Left ventricle myocardium superior (tissue), 1 donor: ENCODE measurements at places on chromosomes 5 and 9. TPM values are rescaled to one million over a fixed set of nuclear protein-coding genes. Genes with fewer than 3 reads are reported as not detected.

GRCh38 chr5:131209506-131210150, 38.9 kb downstream of the LYRM7 start:
- DNase-seq = no peak

GRCh38 chr5:42517164-42517563, 93.9 kb downstream of the GHR start:
- no peak for DNase-seq

- DNase-seq = no peak
Observed at GRCh38 chr5:135594416-135594960, 15.7 kb upstream of the CXCL14 start.

- no peak for DNase-seq
Observed at GRCh38 chr5:17396247-17396646, 101.8 kb upstream of the TAF11L2 start.

- no peak for DNase-seq
Observed at GRCh38 chr9:70893580-70894122, 227.8 kb downstream of the TRPM3 start.

- no peak for DNase-seq
Observed at GRCh38 chr5:74098941-74099340, 472.9 kb downstream of the ARHGEF28 start.

DNA sequence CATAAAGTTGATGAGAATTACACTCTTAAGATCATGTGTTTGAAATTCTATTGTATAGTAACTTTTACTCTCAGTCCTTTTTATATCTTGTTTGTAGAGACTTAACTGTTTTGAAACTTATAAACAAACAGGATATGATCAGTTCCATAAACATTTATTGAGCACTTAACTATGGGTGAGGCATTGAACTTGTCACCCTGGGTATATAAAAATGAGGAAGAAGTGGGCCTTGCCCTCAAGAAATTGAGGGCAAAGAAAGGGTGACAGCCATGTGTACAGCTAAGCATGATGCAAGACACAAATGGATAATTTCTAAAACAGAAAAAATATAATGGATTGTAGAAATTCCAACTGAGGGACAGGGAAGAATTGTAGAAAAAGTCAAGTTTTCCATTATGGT, 15.7 kb downstream of the UNC13B start:
- DNase-seq = no peak

DNA sequence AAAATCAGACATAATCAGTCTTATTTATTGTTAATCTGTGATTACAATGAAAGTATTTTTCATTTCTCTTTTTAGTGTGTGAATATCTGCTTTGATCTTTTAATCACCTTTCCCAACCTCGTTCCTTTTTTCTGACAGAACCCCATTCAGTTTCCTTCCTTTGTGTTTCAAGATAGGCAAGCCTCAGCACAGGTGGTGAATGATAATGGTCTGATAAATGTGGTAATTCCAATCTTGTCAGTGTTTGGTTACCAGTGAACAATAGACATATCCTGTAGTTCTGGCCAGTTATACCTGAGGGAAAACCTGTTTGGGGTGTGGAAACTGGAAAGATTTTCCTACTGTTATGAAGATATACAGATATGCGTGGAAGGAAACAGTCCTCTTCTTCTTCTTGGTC, 13.5 kb downstream of the STX17 start:
- DNase-seq = no peak

- DNase-seq = no peak
Observed at GRCh38 chr5:141908796-141909195, 14.9 kb upstream of the DELE1 start.

The SERF1A gene
- 1.5 TPM for total RNA-seq

The MYMK gene
- not detected for total RNA-seq

The SCGB3A1 gene
- not detected for total RNA-seq

The LECT2 gene
- total RNA-seq = not detected

The TUSC1 gene
- 13.1 TPM for total RNA-seq

The CHSY3 gene
- 0.62 TPM for total RNA-seq

The GLRA1 gene
- not detected for total RNA-seq

The GOLGA1 gene
- total RNA-seq = 19.9 TPM

The CKS2 gene
- total RNA-seq = 11.2 TPM

The OLFML2A gene
- total RNA-seq = 38.0 TPM
